ENCODE measurements at places on chromosomes 6 and 20. TPM values are rescaled to one million over a fixed set of nuclear protein-coding genes. Genes with fewer than 3 reads are reported as not detected.

The LINC00237 gene
- not detected for total RNA-seq

The JAG1 gene
- total RNA-seq, result 18.1 TPM

The PPP1R14C gene
- total RNA-seq, result not detected

The PRR18 gene
- 0.04 TPM for total RNA-seq

The XKR7 gene
- not detected for total RNA-seq

The DEFB124 gene
- not detected for total RNA-seq

The CD164 gene
- 148 TPM for total RNA-seq

DNA sequence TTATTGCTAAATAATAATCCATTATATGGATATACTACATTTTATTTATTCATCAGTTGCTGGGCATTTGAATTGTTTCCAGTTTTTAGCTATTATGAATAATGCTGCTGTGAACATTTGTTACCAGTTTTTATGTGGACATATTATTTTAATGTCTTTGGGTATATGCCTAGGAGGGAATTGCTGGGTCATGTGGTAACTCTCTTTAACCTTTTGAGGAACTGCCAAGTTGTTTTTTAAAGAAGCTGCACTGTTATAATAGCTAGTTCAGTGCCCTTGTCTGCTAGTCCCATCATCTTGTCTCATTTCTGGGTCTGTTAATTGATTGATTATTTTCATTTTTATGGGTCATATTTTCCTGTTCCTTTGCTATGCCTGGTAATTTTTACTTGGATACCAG is 56.3 kb downstream of the FOXO3 start:
- DNase-seq, result no peak
- H3K4me1 ChIP-seq, result no peaks in the 10 kb centered on the region
- H3K27me3 ChIP-seq, result no peaks in the 10 kb centered on the region
- no peak overlapping the region for H3K4me3 ChIP-seq
- peaks cover 2% of the 10 kb centered on the region for H3K36me3 ChIP-seq
- no peak overlapping the region for H3K27ac ChIP-seq

DNA sequence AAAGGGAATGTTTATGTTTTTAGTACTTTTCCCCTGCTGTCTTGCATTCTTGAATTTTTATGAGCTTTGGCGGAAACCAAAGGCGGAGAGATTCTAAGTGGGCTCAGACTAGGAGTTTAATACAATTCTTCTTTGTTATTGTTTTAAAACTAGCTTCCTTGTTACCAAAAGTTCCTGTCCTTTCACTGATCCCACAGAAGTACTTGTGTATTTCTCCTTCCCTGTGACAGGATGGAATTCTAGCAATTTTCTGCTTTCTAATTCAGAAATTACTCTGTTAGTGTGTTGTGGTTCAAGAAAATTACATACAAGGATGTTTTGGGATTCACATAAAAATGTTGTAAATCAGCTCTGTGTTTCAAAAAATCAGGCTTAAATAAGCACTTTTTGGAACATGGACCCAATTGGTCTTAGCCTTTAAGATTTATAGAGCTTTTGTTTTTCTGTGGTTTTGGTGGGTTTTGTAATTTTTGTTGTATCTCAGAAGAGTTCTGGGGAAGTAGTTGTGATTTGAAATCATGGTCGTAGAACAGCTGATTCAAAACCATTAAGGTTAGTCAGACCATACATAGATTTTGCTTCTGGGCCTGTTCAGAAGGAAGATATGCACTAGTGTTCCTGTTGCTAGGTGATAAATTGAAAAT is 17.6 kb upstream of the CTAGE9 start:
- no peaks in the 10 kb centered on the region for H3K27me3 ChIP-seq
- DNase-seq, result no peak
- H3K36me3 ChIP-seq, result peaks cover 13% of the 10 kb centered on the region
- H3K27ac ChIP-seq, result peak overlapping the region; percentile 26
- peaks cover 28% of the 10 kb centered on the region for H3K4me1 ChIP-seq

DNA sequence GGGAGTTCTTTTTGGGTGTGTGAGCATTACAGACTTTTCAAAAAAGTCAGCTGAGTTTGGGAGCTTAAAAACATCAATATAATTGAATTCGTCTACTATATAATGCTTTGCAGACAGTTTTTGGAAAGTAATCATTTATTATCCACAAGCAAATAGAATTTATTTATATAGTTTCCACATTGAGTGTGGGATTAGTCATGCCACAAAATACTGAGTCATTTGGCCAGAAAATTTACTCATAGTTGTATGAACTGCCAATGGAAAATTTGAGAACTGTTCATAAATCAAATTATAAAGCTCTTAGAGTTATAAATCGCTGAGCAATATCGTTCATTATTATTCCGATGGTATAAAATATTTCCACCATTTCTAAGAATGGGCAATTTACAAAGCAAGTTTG is 5.0 kb downstream of the BEND6 start:
- no peak overlapping the region for H3K4me3 ChIP-seq
- H3K36me3 ChIP-seq, result no peaks in the 10 kb centered on the region
- peaks cover 6% of the 10 kb centered on the region for H3K4me1 ChIP-seq
- no peak for DNase-seq

DNA sequence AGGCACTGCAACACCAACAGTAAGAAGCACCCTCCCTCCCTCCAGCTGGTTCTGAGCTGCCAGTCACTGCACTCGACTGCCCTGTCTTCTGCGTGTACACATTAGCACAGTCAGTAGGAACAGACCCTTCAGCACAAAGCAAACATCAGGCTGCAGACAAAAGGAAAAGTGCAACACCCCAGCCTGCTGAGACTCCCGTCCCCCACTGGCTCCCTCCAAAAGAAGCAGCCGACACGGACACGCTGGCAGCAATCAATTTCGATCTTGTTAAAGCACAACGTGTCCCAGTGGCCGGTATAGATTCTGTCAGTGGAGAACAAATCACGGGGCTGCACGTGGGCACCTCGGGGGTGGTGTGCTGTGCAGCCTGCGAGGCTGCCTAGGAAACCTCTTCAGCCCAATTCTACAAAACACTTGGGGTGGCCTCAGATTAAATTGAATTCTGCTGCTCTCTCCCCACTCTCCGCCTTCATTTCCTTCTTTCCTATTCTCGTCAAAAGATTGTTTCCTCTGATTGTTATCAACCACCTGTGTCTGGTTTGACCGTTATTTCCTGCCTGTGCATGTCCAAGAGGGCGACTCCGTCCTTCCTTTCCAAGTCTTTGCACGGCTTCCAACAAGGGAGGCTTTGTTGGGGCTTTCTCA is 38.7 kb downstream of the TRAF3IP2 start:
- peaks cover 8% of the 10 kb centered on the region for H3K4me1 ChIP-seq
- no peak overlapping the region for H3K27ac ChIP-seq
- DNase-seq, result no peak
- H3K27me3 ChIP-seq, result no peaks in the 10 kb centered on the region
- H3K36me3 ChIP-seq, result peaks cover 28% of the 10 kb centered on the region

- no peak for DNase-seq
- no peaks in the 10 kb centered on the region for H3K36me3 ChIP-seq
- H3K4me1 ChIP-seq, result no peaks in the 10 kb centered on the region
- no peak overlapping the region for H3K4me3 ChIP-seq
- H3K27me3 ChIP-seq, result no peaks in the 10 kb centered on the region
- H3K27ac ChIP-seq, result no peak overlapping the region
These were observed 356.0 kb upstream of the CITED2 start for GRCh38 chr6:139730340-139730974.

DNA sequence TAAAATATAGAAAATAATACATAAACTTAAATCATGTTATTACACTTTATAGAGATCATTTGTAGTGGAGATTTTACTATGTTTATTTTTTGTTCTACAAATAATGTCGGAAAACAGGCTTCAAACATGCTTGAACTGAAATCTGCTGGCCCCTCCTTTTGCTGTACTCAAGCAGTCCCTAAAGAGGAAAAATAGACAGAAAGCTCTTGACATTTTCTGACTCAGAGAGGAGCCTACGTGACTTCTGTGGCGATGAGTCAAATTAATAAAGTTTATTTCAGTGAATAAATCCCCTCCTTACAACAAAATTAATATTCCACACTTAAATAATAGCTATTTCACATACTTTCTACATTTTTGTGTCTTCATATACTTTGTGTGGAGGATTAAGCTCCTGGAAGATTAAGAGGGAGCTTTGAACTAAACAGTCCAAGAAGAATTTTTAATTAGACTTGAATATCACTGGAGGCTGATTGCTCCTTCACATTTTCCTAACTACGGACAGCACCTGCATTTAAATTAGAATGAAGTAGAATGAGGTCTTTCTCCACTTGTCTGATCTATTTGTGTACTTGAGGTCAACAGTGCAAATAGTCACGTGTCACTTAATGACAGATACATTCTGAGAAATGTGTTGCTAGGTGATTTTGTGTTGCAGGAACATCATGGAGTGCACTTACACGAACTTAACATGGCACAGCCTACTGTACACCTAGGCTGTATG is 1.7 kb upstream of the TREM1 start:
- no peak overlapping the region for H3K4me3 ChIP-seq
- peak; percentile 47 for DNase-seq
- H3K27ac ChIP-seq, result no peak overlapping the region

GRCh38 chr6:90928051-90928450 is 341.2 kb upstream of the MAP3K7 start:
- no peaks in the 10 kb centered on the region for H3K36me3 ChIP-seq
- no peak overlapping the region for H3K4me3 ChIP-seq
- H3K27ac ChIP-seq, result no peak overlapping the region
- H3K27me3 ChIP-seq, result no peaks in the 10 kb centered on the region
- H3K4me1 ChIP-seq, result no peaks in the 10 kb centered on the region

DNA sequence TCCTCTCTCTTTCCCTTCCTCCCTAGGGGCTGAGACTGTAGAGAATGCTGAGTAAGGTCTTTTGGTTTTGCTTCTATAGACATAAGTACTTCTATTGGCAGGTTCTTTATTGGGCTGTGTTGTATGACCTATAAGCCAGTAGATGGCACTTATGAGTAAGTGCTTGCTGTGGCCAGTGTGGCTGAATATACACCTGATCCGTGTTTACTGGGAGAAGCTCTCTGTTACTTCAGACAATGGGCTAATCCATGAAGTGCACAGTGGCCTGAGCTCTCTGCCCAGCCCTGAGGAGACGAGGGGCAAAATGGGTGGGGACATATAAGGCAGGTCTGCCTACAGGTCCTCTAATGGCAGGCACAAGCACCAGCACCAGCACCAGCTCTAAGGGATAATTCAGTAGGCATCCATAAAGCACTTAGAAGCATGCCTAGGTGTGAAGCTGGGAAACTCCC is 610.3 kb downstream of the RNF144B start:
- no peaks in the 10 kb centered on the region for H3K36me3 ChIP-seq
- peak; percentile 58 for DNase-seq
- no peaks in the 10 kb centered on the region for H3K4me1 ChIP-seq
- no peak overlapping the region for H3K27ac ChIP-seq

GRCh38 chr6:159677506-159678165 is 15.4 kb downstream of the SOD2 start:
- no peaks in the 10 kb centered on the region for H3K4me1 ChIP-seq
- peaks cover 31% of the 10 kb centered on the region for H3K36me3 ChIP-seq
- no peaks in the 10 kb centered on the region for H3K27me3 ChIP-seq
- DNase-seq, result no peak
- H3K4me3 ChIP-seq, result no peak overlapping the region

DNA sequence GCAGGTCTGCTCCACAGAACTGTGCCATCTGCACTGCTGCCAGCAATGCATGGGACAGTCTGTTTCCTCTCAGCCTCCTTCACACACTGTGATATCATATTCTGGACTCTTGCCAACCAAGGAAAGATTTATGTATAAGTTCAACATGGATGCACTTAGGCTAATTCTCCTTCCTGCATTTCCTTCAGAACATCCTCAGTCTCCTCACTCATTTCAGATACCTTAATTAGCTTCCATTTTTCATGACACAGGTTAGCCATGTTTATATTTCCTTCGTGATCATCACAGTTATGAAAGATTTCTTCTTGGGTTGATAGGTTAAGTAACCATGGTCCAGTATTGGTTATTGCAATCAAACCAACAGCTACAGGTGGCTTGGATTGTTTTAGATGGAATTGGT is 46.4 kb upstream of the DDR1 start:
- peaks cover 5% of the 10 kb centered on the region for H3K4me1 ChIP-seq
- no peak for DNase-seq
- no peak overlapping the region for H3K4me3 ChIP-seq
- H3K27ac ChIP-seq, result no peak overlapping the region
- H3K27me3 ChIP-seq, result no peaks in the 10 kb centered on the region
- no peaks in the 10 kb centered on the region for H3K36me3 ChIP-seq

GRCh38 chr6:52362443-52363227 is 684 bp downstream of the PAQR8 start:
- peak overlapping the region; percentile 60 for H3K27ac ChIP-seq
- H3K36me3 ChIP-seq, result no peaks in the 10 kb centered on the region
- H3K27me3 ChIP-seq, result no peaks in the 10 kb centered on the region
- peak overlapping the region; percentile 95 for H3K4me3 ChIP-seq
- peaks cover 64% of the 10 kb centered on the region for H3K4me1 ChIP-seq
- DNase-seq, result no peak

DNA sequence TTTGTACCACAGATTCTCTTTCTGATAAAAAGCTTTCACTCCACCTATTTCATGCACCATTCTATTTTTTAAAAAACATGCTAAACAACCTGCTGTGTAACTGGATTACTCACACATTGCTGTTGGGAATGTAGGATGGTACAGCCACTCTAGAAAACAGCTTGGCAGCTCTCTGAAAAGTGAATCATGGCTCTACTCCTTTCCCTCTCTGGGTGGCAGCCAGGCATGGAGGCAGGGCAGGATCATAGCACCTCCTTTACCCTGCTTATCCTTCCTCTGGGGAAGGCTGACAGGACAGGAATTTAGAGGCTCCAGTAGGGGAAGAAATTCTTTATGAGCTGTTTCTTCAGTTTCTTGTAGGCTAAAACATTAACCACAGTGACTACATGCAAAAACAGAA is 6.7 kb upstream of the VNN2 start:
- H3K27ac ChIP-seq, result no peak overlapping the region
- H3K4me3 ChIP-seq, result no peak overlapping the region
- no peak for DNase-seq
- H3K36me3 ChIP-seq, result no peaks in the 10 kb centered on the region
- H3K4me1 ChIP-seq, result no peaks in the 10 kb centered on the region

DNA sequence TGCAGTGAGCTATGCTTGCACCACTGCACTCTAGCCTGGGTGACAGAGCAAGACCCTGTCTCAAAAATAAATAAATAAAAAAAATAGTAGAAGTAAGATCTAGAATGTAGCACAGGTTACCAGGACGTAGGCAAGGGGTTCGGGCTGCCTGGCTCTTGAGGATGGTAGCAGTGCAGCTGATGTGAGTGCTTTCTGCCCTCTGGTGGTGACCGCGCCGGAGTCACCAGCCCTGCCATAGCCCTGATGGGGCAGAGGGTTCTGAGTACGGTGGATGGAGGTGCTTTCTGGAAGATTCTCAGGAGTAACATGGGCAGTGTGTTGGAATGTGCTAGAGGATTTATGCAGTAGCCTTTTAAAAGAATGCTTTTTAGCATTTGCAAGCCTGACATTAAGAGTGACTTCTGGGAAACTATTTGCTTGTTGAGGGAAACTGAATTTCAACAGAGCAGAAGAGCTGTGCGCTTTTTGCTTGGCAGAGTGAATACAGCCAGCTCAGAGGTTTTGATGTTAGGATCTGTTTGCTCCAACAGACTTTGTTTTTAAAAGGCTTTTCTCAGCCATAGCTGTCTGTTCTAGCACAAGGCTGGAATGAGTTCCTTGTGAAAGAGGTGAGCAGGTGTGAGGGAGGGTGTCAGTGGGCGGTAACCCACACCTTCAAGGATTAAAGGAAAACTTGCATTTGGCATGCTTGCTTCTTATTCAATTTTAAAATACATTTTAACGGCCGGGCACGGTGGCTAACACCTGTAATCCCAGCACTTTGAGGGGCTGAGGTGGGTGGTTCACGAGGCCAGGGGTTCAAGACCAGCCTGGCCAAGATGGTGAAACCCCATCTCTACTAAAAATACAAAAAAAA is 65.9 kb downstream of the PTPN1 start:
- peaks cover 8% of the 10 kb centered on the region for H3K4me1 ChIP-seq
- peak; percentile 63 for DNase-seq
- peaks cover 47% of the 10 kb centered on the region for H3K36me3 ChIP-seq
- no peak overlapping the region for H3K4me3 ChIP-seq

GRCh38 chr20:50277064-50277415 is 86.4 kb downstream of the CEBPB start:
- H3K27me3 ChIP-seq, result no peaks in the 10 kb centered on the region
- no peak overlapping the region for H3K4me3 ChIP-seq
- no peak for DNase-seq
